GM23248 (cell line): ENCODE measurements at places on chromosomes 7 and 10. TPM values are rescaled to one million over a fixed set of nuclear protein-coding genes. Genes with fewer than 3 reads are reported as not detected.

The ARHGEF5 gene
- total RNA-seq, result 2.4 TPM in 2 replicates

The SLC18A2 gene
- not detected in 2 replicates for total RNA-seq

The NPC1L1 gene
- not detected in 2 replicates for total RNA-seq

GRCh38 chr7:107505997-107506673 is 36.3 kb downstream of the GPR22 start:
- no peak for DNase-seq

The YKT6 gene
- 148 and 149 TPM in 2 replicates for total RNA-seq

GRCh38 chr7:41147606-41148485 is 555.0 kb downstream of the INHBA start:
- DNase-seq, result peak; percentile 42

DNA sequence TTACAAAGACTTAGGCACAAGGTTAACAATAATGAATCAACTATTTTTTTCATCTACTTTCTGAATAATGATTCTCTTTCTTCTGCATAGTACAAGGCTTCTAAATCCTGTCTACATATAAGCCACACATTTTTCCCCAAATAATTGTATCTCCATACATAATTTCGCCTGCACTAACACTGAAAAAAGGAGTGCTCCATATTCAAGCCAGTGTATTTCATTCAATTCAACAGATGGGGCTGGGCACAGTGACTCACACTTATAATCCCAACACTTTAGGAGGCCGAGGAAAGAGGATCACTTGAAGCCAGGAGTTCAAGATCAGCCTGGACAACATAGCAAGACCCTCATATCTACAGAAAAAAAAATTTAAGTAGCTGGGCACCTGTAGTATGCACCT is 86.0 kb upstream of the ZNF800 start:
- no peak for DNase-seq

DNA sequence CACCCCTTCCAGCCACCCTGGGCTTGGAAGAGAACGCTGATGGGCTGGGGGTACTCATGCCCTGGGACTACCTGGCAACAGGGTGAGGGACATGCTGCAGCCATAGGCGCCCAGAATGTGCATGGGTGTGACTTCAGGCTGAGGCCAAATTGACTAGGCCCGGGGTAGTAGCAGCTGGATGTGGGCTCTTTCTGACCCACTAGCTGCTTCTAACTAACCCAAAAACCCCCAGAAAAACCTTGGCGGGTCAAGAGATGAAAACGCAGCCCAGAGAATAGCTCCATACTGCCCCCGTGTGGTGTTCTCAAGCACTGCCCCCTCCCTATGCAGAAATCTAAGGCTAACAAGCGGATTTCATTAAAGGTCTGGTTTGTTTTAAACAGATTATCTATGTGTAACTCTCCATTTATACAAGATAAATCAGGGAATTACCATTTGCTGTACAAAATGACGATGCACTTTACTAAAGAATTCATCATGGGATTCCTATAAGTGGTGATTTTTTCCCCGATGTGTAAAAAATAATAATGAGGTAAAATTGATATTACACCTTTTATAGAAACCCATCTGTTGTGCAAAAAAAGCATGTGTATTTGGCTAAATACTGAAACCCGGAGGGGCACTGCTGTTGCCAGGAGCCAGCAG is 4.2 kb downstream of the SMARCD3 start:
- peak; percentile 68 for DNase-seq

The KBTBD2 gene
- total RNA-seq, result 31.1 and 33.1 TPM in 2 replicates

GRCh38 chr7:67518580-67518979 is 521.9 kb downstream of the TYW1 start:
- no peak for DNase-seq

DNA sequence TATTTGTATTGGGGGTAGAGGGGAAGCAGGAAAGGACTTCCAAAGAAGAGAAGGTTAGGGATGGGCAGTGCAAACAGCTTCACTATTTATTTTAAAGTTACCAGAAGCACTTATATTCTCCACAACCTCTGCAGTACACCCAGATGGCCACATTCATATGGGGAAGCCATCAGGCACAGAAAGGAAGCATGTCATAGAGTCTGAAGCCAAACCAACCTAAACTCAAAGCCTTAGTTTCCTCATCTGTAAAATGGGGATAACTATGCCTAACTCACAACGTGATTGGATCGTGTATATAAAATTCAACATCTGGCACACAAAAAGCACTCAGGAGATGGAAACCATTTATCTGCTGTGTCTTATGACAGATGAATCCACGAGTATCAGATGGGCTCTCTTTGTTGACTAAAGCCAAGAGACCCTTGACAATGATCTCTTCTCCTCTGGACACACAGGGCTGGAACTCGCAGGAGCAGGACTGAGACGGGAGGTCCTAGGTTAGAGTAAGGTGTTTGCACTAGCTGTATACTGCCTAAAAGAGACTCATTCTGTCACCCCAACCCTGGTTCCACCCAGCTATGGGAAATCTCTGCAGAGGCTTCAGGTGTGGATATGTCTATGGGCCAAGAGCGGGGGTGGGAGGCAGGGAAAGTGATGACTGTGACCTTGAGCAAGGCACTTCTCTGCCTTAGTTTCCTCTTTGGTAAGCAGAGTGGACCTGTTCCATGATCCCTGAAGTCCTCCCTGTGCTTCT is 1.8 kb downstream of the KIAA1549 start:
- DNase-seq, result peak; percentile 61

- no peak for DNase-seq
These were observed 281.3 kb downstream of the TNS3 start for GRCh38 chr7:47300472-47301104.

The COL13A1 gene
- total RNA-seq, result 17.2 and 17.3 TPM in 2 replicates
